ENCODE measurements at places on chromosomes 5 and 9.

GRCh38 chr5:60535198-60535597 lies 164.8 kb downstream of the DEPDC1B start:
- no peak for DNase-seq

DNA sequence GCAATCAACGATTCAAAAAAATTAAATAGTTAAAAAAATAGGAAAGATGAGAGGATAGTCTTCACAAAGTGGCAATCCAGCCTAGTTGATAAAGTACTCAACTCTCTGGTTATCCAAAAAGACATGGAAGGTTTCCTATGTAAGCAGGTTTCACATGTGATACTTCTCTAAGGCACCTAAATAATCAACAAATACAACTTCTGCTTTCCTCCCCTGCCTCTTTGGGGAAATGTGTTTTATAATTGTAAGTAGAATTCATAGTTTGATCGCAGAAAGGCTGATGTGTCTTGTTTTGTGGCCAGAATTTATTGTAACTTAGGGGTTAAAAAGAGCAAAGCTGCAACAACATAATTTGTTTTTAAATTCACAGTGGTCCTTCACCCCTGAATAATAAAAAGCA lies 855.5 kb upstream of the DMAC1 start:
- no peak for DNase-seq

GRCh38 chr5:149895416-149896345 lies 48.9 kb downstream of the PDE6A start:
- no peak for DNase-seq

DNA sequence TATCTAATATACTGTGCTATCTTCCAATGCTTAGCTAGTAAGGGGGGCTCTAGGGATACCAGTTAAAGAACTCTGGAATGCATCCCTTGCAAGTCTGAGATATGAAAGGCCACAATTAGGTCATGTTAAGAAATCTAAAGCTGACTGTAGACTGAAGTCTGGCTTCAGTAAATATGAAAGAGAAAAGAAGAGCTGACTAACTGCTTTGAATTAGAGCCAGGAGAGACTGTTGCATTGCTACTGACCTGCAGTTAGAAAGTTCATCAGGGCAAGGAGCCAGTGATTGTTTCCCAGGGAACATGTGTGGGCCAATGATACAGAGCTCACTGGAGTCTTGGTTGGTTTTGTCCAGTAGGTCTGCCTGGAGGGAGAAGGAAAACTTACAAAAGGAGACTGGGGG lies 472.1 kb upstream of the TNC start:
- DNase-seq: peak; percentile 93

Measured in fibroblast of skin of scalp (primary cell).